Activated CD4-positive, CD25-positive, alpha-beta regulatory T cell (primary cell): ENCODE measurements at places on chromosomes 3 and 15.

GRCh38 chr15:69128667-69129311, 31.6 kb upstream of the GLCE start:
- DNase-seq, result no peak

DNA sequence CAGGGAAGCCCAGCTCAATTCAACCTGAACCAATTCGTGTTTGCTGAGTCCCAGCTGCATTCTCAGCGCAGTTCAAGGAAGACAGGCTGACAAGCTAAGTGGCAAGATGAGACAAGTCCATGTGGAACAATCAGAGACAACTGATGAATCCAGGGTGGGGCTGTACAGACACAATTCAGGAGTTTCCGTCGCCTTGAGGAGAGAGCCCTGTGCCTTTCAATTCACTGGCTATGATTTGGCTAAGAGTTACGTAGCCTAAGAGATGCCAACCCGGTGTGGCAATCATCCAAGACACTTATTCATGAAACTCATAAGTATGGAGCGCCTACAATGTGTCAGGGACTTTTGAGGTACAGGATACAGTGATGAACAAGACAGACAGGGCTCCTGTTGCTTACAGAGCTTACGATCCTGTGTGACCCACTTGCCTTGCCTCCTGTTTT, 15.5 kb upstream of the ZBED2 start:
- no peak for DNase-seq

DNA sequence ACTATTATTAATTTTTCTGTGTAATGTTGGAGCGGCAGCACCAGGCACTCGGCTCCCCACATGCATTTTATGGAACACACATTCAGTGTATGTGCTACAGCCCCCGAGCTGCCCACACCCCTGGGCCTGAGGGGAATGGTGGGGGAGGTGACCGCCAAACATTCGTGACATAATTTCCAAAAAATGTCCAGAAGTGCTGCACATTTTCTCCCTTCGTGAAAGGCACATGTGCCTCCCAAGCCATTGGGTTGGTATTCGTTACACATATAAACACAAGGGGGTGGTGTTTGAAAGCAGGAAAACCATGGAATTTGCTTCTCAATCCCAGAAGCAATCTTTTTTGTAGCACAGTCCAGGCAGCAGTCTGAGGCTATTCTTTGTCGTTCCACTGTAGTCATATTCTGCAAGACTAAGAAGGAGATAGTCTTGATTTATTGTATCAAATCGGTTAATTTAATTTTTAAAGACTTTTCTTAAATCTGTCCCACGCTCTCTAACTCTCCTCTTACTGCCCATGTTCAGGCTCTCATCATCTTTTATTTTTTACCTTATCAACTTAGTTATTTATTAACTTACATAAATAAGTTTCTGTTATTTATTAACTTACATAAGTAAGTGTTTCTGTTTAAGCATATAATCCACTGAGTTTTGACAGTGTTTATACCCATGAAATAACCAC, 39.2 kb upstream of the POLR2M start:
- DNase-seq, result no peak

DNA sequence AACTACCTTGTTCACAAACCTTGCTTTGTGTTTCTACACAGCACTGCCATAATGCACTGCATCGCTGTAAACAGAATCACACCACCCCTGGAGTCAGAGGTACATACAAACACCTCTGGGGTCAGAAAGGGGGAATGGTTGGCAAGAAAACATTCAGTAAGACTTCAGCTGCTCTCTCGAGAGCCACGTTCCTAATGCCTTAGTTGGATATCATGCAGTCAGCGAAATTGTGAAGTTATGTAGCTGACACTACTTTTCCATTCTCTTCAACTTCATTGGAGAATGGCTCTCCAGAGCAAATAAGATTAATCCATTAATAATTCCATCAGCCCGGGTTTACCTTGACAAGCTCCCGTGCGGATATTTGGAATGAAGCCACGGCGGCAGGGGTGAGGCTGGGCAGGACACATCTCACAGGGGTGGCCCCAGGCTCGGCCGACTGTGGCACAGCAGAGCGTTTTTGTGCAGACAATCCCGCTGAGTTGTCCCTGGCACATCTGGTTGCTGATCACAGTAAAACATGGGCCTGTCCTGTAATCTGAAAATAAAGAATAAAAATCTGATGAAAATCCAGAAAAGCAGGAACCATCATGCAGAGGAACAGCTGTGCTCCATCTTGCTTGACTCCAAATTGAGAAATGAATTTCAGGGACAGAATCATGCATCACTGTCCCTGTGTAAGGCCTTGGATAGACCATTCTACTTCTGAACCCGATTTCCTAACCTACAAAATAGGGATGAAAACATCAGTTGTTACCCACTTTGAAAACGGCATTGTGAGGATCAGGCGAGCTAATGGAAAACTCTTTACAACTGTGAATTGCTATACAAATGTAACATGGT, 108.0 kb downstream of the FBN1 start:
- no peak for DNase-seq

- no peak for DNase-seq
Measured at GRCh38 chr15:64634027-64634426, 141.4 kb downstream of the RBPMS2 start.

DNA sequence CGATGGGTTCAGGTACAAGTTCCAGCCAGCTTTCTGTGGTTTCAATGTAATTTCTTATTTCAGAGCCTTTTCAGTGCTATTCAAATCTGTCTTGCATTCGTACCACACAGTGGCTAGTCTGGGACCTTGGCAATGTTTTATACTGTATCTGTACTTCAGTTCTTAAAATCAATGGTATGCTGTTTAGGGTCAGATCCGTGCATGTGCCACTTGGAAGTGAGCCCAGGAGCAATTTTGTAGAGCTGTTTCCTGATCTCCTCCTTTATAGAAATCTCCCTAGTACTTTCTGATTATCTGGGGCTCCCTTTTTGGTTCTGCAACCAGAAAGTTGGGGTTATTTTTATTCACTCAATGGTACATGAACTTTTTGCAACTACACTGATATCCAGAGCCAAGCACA, 59.5 kb upstream of the NDUFB4 start:
- DNase-seq, result no peak

- DNase-seq, result no peak
Measured at GRCh38 chr3:24810881-24811280, 316.2 kb upstream of the THRB start.

GRCh38 chr3:146970236-146970635, 365.1 kb upstream of the PLSCR5 start:
- no peak for DNase-seq

DNA sequence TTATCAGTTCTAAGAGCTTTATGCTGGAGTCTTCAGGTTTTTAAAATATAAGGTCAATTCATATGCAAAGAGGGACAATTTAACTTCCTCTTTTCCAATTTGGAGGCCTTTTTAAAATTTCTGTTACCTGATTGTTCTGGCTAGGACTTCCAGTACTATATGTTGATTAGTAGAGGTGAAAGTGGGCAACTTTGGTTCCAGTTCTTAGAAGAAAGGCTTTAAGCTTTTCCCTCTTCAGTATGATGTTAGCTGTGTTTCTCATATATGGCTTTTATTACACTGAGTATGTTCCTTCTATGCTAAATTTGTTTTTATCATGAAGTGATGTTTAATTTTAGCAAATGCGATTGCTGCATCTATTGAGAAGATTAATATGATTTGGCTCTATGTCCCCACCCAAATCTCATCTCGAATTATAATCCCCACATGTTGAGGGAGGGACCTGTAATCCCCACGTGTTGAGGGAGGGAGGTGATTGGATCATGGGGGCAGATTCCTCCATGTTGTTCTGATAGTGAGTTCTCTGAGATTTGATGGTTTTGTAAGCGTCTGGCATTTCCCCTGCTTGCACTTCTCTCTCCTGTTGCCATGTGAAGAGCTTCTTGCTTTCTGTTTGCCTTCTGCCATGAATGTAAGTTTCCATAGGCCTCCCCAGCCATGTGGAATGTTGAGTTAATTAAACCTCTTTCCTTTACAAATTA, 33.8 kb downstream of the FAIM start:
- DNase-seq, result no peak

- no peak for DNase-seq
Measured at GRCh38 chr3:80190051-80190450, 422.3 kb upstream of the ROBO1 start.

DNA sequence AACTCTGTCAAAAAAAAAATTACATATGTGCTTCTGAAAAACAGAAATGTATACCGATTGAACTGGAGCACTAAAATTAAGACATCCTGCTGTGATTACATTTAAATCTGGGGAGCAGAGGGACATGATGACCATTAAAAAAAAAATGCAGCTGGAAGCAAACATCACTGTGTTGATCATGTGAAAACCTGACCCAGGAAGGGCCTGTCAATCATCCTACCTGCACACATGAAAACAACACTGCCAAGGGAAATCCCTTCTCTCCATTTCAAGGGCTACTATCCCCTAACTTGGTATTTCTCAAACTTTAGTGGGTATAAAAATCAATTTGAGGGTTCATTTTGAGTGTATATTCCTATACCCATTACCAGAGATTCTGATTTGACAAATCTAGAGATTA, 719.9 kb upstream of the CBLB start:
- DNase-seq, result no peak

DNA sequence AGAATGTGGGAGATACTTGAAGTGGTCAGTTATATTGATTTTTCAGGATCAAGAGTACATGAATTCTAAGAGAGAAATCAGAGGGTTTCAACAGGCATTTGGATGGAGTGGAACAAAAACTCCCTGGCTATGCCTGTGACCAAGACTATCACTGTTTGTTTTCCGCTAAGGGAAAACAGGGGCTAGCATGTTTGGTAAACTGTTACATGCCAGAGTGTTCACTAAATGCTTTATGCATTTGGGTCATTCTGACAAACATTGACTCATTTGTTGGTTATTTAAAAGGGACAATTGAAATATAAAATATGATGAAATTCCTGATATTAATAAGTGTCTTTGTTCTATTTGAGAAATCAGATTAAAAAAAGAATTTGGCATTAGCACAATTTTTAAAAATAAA, 603.9 kb upstream of the KCNMB2 start:
- DNase-seq, result no peak

- no peak for DNase-seq
Measured at GRCh38 chr3:73365756-73366397, 258.9 kb downstream of the PDZRN3 start.
